Neural cell (in vitro differentiated cells): ENCODE measurements at places on chromosomes 5 and 9. TPM values are rescaled to one million over a fixed set of nuclear protein-coding genes. Genes with fewer than 3 reads are reported as not detected.

TRPM6 gene
- polyA plus RNA-seq: not detected in 2 replicates

C9orf153 gene
- not detected in 2 replicates for polyA plus RNA-seq

NIPBL gene
- 23.4 and 27.5 TPM in 2 replicates for polyA plus RNA-seq

SLC36A2 gene
- polyA plus RNA-seq: not detected in 2 replicates
